Mesothelial cell of epicardium (in vitro differentiated cells): ENCODE measurements at places on chromosomes 13 and 19. TPM values are rescaled to one million over a fixed set of nuclear protein-coding genes. Genes with fewer than 3 reads are reported as not detected.

CDADC1 gene
- 9.2 to 11.7 TPM (median 10.4 TPM) in 3 replicates for total RNA-seq

LYL1 gene
- 3.4 to 4.0 TPM (median 3.8 TPM) in 3 replicates for total RNA-seq

- no peaks in the 10 kb centered on the region for H3K27me3 ChIP-seq
- no peaks in the 10 kb centered on the region for H3K36me3 ChIP-seq
- peak overlapping the region; percentile 33 for H3K4me3 ChIP-seq
- H3K4me1 ChIP-seq: peaks cover 9% of the 10 kb centered on the region
These were observed 69.8 kb downstream of the KCNRG start for GRCh38 chr13:50085063-50085462.

DNA sequence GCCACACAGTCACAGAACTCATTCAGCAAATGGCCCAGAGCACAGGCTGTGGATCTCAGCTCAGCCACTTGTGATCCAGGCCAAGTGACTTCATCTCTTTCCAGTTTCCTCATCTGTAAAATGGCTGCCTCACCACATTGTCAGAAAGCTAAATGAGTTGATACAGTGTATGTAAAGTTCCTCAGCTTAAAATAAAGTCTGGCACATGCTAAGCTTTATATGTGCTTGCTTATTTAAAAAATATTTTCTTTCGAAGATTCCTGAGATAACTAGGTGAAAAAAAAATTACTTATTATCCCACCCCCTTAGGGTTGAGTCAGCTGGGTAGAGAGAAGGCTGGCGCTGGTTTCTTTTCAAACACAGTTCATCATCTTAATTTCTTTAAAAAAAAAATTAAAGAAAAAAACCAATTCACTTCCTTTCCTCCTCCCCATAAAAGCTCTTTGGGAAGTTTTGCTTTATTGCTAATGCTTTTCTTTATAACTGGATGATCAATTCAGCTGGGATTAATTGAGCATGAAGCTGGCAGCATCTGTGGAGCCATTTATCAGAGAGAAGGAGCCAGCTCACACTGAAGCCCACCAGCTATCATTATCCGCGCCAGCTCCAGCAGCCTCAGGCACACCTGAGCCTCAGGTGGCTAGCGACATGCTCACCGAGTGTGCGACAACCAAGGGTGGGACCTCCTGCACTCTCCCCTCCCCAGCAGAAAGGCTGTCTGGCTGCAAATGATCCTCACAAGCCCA lies 354.9 kb downstream of the FOXO1 start:
- H3K36me3 ChIP-seq: no peaks in the 10 kb centered on the region
- DNase-seq: no peak
- no peak overlapping the region for H3K4me3 ChIP-seq

GRCh38 chr19:5356428-5356827 lies 15.8 kb upstream of the PTPRS start:
- peaks cover 2% of the 10 kb centered on the region for H3K4me1 ChIP-seq
- peaks cover 46% of the 10 kb centered on the region for H3K27me3 ChIP-seq
- no peak overlapping the region for H3K27ac ChIP-seq
- H3K4me3 ChIP-seq: no peak overlapping the region
